ENCODE measurements at places on chromosomes 13 and 19.

GRCh38 chr19:49664171-49665035, 1.3 kb downstream of the IRF3 start:
- DNase-seq: peak; percentile 89

GRCh38 chr19:17424743-17425365, 5.0 kb downstream of the MVB12A start:
- DNase-seq: peak; percentile 48

DNA sequence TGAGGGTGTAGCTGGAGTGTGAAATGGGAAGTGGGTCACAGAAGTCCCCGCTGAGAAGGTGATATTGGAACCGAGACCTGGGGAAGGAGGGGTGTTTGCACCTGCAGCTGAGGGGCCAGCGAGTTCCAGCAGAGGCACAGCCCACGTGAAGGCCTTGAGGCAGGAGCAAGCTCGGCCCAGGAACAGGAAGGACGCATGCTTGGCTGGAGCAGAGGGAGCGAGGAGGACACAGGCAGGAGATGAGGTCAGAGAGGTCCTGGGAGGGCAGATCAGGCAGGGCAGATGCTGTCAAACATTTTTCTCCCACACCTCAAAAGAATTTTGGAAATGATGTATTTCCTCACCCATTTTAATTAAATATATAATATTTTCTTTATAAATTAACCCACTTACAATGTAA, 9.3 kb downstream of the ZNF415 start:
- DNase-seq: no peak

DNA sequence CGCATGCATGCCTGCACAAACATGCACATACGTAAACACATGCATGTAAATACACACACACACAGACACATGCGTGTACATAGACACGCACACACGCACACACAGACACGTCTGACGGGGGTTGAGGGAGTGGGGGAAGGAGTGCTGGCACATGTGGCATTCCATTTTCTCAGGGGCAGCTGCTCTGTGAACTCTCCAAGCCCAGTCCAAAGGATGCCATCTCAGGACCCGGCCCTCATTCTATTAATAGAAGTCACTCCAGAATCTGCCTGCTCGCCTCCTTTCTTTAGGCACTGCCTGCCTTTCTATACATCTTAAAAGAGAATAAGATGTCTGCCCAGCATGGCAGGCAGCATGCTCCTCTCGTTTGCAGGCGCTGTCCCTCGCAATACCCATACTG, 5.3 kb downstream of the ARHGEF7 start:
- DNase-seq: no peak
